ENCODE measurements at places on chromosomes 2 and 18.

- no peak for DNase-seq
These were observed 96.2 kb upstream of the STK39 start for GRCh38 chr2:168343586-168343985.

- DNase-seq = no peak
These were observed 106.4 kb upstream of the TPO start for GRCh38 chr2:1306687-1307516.

DNA sequence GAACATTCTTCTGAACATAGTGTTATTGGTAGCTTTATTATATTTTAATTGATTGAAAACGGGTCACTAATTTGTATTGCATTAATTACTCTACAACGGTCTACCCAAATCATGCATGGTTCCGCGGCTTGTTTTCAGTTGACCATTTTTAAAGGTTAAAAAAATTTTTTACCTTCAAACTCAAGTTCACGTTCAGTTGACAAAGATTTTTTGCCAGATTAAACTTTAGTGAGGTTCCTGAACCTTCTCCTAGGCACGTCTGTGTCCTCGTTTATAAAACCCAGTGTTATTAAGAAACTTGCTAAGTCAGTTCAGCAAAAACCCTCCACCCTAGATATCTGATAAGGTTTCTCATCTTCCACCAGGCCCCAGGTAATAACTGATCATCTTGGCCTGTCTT is 331.2 kb downstream of the ALK start:
- DNase-seq = no peak

DNA sequence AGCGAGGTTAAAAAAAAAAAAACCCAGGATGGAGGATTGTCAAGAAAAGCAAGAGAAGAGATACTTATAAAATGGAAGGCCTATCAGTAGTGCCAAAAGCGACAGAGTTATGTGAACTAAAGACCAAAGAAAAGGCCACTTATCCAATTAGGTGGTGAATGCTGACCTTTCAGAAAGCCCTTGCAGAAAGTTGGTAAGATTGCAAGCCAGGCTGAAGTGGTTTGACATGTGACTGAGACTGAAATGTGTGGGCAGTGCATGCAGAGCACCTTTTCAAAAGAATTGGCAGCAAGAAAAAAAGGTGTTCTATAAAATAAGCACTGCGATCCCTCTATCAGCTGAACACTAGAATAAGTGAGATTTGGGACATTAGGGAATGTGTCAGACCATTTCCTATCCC is 379.4 kb upstream of the FAM98A start:
- DNase-seq = no peak

GRCh38 chr2:101688261-101688660 is 9.2 kb upstream of the MAP4K4 start:
- DNase-seq = no peak

- DNase-seq = no peak
These were observed 70.8 kb downstream of the TMEM200C start for GRCh38 chr18:5824370-5824984.

GRCh38 chr2:238955648-238956531 is 108.0 kb downstream of the TWIST2 start:
- no peak for DNase-seq

GRCh38 chr18:13442451-13442850 is 223.9 kb downstream of the LDLRAD4 start:
- DNase-seq = no peak

DNA sequence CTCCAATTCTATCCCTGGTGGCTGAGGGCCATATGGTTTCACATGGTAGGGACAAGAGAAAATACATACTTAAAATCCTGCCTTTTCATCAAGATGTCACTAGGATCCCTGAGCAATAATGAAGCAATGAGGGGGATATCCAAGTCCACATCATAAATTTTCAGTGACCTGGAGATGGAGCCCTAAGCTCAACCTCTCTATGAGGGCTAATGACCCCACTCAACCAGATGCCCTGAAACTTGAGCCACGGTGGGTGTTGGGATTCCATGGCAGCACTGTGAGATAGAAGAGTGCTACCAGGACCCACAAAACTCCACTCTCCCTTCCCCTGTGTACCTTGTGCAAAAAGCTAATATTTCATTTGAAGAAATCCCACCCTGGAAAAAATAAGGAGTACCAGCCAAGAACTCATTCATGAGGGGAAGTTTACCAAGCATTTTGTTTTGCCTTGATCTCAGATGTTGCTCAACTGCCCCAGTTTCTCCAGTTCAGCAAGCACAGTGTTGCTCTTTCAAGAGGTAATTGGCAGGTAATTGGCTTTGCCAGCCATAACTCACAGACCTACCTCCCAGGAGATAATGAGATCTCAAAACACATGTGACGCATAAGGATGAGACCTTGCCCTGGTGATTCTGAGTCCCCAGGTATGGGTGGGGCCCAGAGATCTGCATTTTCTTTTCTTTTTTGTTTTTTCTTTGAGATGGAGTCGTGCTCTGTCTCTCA is 51.0 kb upstream of the TTC39C start:
- no peak for DNase-seq

DNA sequence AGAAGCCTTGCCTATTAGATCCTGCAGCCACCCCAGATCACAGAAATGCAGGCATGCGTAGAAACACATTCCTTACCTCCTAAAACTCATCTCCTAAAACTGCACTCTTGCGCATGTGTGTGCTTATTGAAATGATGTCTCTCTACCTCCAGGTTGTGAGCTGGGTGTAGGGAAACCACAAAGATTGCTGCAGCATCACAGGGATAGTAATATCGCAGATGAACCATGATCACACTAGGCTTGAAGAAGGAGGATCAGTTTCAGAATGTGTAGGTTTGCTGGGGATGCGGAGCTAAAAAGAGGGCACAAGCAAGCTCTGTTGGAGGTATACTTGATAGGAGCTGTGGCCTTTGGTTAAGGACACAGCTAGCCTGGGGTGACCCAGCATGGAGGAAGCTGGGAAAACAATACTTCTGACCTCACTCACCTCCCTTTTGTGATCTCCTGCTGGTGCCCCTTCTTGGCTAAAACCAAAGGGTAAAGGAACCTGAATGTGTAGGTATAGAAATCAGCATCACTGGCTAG is 118.8 kb downstream of the SETBP1 start:
- DNase-seq = no peak

DNA sequence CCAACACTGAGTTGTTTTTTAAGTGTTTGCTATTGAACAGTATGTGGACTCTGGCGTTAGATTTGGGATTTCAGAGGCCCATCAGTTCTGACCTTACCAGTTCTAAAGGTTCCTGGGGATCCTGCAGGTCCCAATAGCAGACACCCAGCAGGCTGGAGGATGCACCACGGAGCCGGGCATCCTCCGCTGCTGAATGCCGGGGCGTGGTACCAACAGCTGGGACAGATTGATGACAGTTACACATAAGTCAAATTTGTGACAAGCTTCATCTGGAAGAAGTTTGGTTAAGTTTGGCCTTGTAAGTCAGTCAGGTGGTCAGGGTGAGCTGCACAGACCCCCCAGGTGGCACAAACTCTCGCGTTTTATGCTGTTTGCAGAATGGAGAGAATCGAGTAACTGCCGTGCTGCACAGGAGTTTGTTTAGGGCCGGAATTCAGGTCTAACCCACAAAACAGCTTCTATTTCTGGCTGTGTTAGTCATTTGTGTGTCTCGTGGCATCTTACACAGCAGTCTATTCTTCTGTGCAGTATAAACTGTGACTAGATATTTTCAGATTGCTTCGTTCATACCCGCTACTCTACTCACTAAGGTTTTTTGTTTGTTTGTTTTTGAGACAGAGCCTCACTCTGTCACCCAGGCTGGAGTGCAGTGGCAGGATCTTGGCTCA is 19.2 kb downstream of the CTDP1 start:
- no peak for DNase-seq

GRCh38 chr2:112727276-112728028 is 6.6 kb downstream of the NT5DC4 start:
- DNase-seq = no peak

DNA sequence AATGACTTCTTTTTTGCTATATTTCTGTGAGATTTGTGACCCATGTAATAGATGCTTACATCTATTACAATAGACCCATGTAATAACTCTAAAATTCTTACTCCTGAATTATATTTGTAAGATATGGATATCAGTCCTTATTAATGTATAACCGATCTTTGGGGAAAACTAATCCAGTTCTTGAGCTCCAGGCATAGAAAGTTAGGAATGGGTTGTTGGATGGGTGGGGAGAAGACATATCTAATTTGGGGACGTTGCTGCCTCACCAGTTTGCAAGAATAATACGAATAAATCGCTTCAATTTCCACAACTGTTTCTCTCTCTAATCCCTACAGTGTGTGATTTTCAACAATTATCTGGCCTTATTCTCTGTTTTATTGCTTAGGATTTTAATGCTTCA is 13.5 kb downstream of the CAVIN2 start:
- DNase-seq = no peak

GRCh38 chr2:40036241-40036640 is 257.2 kb upstream of the THUMPD2 start:
- no peak for DNase-seq

GRCh38 chr18:67954594-67954993 is 438.1 kb upstream of the DSEL start:
- no peak for DNase-seq

DNA sequence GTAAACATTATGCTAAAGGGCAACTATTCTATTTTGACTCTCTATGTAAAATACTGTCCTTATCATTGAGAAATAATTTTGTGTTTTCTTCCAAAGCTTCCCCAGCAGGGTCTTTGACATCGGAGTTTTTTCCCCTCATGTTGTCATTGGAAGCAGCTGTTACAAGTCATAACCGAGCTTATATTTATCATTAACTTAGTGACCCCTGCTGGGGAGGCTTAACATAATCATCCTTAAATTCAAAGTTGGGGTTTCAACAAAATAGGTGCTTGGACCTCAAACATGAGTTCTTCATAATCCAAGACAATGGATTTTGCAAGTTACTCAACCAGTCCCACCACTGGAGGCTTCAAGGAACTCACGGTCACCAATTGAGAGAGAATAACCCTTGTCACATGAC is 330.9 kb downstream of the DCC start:
- no peak for DNase-seq

DNA sequence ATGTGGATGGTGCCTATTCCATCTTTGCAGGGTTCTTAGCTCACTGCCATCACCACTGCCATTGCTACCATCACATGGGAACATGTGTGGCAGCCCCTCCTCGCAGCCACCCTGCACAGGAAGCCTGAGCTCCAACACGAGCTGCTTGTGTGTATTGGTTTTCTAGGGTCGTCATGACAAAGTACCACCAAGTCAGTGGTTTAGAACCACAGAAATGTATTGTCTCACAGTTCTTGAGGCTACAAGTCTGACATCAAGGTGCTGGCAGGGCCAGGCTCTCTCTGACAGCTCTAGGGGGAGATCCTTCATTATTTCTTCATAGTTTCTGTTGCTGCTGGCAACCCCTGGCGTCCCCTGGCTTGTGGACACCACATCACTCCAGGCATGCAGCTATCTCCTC is 10.3 kb upstream of the IL1R2 start:
- no peak for DNase-seq

Data from central memory CD4-positive, alpha-beta T cell (primary cell).